ENCODE measurements at places on chromosomes 6 and 20.

DNA sequence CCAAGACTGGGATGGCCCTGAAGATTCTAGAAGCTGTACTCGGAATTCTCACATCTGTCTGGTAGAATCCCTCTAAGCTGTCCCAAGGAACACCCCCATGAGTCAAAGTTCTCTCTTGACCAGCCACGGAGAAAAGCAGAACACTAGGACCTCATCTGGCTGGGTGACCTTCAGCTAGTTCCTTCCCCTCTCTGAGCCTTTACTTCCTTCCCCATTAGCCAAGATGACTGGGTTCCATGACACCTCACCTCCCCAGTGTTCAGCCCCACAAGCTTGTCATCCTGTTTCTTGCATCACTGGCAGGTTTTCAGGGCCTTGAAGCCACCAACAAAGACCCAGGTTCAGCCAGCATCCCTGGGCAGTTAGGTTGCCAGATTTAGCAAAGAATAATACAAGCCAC is 47.8 kb downstream of the MAFB start:
- DNase-seq: no peak

- DNase-seq: peak; percentile 60
Measured at GRCh38 chr20:21505810-21506530, 7.9 kb downstream of the NKX2-2 start.

GRCh38 chr6:23388086-23388783 is 737.8 kb upstream of the NRSN1 start:
- DNase-seq: no peak

- no peak for DNase-seq
Measured at GRCh38 chr6:22656706-22657351, 87.5 kb downstream of the HDGFL1 start.

GRCh38 chr6:156883497-156884252 is 106.5 kb downstream of the ARID1B start:
- DNase-seq: no peak

DNA sequence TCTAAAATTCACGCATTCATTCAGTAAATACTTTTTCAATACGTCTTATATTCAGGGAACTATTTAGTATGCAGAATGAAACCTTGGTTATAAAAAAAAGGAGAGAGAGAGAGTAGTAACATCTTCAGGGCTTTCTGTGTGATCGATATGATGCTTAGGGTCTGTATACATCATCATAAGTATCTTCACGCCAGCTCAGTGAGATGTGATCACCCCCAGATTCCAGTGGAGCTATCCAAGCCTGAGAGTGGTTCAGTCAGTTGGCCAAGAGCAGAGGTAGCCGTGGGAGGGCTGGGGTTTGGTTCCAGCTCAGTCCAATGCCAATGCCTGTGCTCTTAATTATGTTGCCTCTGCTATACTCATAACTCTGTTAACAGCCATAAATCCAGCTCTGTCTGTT is 8.6 kb downstream of the CD83 start:
- DNase-seq: no peak

- DNase-seq: no peak
Measured at GRCh38 chr20:1427457-1428054, 34.7 kb upstream of the FKBP1A start.

GRCh38 chr6:101522254-101522653 is 128.7 kb downstream of the GRIK2 start:
- DNase-seq: no peak

- DNase-seq: no peak
Measured at GRCh38 chr6:88749849-88750248, 213.6 kb downstream of the RNGTT start.

DNA sequence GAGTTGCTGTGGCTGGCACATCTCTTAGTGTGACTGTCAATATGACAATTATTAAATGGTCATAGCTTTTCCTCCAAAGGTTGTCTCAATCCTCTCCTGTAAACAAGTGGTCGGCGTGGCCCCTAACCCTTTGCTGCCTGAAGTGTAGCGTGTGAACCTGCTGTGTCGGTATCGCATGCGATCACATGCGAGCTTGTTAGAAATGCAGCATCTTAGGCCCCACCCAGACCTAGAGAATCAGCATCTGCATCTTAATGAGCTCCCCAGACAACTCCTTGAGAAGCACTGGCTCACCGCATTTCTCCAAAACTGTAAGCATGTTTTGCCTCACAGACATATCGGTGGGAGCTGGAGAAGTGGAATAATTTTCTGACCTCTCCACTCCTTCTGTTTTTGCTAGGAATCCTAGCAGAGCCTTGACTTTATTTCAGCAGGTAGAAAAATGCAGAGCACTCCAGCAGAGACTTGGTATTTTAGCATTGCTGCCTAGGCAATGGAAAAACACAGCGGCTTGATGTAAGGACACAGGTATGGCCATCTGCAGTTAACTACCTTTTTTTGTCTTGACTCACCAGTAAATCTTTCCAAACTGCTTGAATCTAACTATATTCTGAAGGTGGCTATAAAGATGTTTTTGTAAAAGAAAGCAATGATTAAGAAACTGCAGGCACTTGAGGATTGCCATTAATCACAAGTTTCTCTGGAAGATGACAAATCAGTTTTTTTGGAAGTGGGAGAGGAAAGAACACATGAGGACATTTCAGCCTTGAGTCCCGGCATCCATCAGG is 67.6 kb downstream of the PSMG4 start:
- no peak for DNase-seq

- peak; percentile 64 for DNase-seq
Measured at GRCh38 chr6:149723771-149724417, 6.0 kb upstream of the LATS1 start.

GRCh38 chr6:84027340-84028181 is 6.0 kb upstream of the MRAP2 start:
- DNase-seq: no peak

- no peak for DNase-seq
Measured at GRCh38 chr20:63311833-63312243, 18.9 kb downstream of the COL20A1 start.

GRCh38 chr6:159181914-159182313 is 12.7 kb downstream of the FNDC1 start:
- no peak for DNase-seq

- DNase-seq: no peak
Measured at GRCh38 chr6:91575032-91575431, 988.2 kb upstream of the MAP3K7 start.

DNA sequence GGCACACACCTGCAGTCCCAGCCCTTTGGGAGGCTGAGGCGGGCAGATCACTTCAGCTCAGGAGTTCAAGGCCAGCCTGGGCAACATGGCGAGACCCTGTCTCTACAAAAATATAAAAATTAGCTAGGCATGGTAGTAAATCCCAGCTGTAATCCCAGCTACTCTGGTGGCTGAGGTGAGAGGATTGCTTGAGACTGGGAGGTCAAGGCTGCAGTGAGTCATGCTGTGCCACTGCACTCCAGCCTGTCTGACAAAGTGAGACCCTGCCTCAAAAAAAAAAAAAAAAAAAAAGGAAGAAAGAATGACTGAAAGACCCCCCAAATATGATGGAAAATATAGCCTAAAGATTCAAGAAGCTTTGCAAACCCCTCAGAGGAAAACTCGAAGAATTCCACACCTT is 26.8 kb downstream of the METTL24 start:
- no peak for DNase-seq

DNA sequence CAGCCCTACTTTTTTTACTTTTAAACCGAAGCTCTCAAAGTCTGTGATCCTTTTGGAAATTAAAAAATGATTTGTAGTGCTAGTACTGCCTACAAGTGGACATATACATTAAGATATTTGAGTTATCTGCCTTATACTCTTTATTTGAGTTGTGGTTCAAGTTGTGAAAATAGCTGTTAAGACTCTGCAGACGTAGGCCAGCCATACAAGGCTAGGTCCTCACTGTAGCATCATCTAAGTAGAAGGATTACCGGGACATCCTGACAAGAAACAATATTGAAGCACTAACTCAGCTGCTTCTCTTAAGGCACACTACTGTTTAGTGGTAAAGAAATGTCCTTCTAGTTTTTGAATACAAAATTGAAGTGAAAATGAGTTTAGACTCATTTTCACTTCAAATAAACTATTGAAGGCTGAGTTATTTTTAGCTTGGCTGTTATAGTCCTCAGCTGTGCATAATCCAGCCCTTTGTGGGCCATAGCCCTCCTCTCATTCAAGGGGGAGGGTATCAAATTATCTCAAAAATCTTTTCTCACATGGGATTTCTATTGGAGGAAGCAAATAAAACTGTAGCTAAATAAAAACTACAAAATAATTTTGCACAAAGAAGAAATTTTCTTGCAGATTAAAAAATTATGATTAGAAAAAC is 68.1 kb downstream of the JAG1 start:
- no peak for DNase-seq

DNA sequence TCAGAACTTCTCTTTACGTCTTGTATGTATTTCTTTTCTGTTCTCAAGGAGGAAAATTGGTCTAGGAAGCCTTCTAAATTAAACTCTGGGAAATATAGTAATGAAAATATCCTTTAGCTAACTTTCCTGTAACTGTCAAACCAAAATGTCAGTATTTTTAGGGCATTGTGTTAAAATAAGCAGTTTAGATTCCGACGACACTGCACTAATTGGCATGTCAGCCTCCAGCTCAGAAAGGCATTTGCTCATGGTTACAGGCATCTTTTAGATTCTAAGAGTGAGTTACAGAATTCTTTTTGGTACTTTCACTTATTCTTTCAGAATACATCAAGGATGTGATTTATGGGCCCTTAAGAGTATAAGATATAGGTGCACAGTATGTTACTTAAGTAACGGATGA is 26.1 kb upstream of the VAPB start:
- no peak for DNase-seq

DNA sequence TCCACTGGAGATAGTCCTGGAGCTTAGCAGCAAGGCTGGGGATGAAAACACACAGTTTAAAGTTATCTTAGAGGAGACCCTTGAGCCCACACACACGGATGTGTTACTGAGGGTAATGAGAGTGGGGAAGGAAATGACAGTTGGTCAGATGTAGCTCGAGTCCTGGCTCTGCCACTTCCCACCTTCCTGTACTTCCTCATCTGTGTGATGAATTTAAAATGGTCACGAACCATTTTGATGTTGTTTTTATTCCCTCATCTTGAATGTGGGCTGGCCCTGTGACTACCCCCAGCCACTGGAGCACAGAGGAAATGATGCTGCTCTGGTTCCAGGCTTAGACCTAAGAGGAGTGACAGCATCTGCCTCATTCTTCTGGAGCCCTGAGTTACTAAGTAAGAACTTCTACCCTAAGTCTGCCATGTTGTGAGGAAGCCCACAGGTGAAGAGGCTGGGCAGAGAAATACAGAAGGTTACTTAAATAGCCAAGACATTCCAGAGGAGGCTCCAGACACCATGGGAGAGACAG is 141.2 kb downstream of the NRN1 start:
- DNase-seq: no peak

- DNase-seq: peak; percentile 33
Measured at GRCh38 chr20:50510706-50511542, 741 bp downstream of the PTPN1 start.

- DNase-seq: no peak
Measured at GRCh38 chr6:132382630-132383175, 18.6 kb downstream of the MOXD1 start.

DNA sequence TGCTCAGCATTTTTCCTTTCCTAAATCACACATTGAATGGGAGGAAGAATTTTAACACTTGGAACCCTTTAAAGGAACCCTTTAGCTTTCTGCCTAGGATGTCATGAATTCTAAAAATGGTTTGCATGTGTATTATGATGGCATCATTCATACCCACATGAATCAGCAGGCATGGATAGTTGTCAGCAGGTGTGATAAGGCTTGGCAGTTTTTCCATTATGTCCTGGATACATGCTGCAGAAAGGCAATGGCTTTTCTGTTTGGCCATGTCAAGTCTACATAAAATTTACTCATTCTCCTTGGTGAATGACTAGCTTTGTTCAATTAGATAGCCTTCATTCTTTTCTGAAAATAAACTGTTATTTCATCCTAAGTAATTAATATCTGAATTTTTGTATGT is 353.7 kb downstream of the GRIK2 start:
- DNase-seq: no peak

GRCh38 chr20:31670371-31671228 is 32.9 kb downstream of the COX4I2 start:
- DNase-seq: no peak

- DNase-seq: no peak
Measured at GRCh38 chr20:56735084-56735642, 106.1 kb downstream of the TFAP2C start.

DNA sequence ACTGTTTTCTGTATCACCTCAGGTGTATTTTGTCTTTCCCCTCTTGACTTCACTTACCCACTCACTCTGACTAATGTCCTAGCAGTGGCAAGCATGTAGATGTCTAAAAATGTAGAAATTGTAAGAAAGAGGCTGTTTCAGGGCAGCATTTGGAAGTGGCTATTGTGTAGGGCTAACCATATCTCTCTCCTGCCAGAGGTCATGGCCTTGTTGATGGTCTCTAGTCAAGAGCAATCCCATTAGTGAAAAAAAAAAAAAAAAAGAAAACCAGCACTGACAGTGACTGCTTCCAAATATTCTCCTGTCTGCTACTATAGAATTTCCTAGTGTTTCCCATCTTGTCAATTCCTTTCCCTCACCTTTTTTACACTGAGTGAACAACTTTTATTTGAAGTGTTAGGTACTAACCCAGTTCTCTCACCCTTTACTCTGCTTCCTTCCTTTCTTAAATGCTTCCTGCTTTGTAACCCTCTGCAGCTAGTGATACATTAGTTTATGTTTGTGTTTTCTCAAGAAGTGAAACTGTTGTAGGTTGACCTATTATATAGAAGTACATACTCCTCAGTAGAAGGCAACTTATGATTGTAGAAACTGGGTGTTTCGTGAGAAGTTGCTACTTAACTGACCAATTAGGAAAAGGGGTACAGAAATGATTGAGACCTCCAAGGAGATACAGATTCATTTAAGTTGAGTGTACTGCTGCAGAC is 174.1 kb upstream of the PTPRK start:
- DNase-seq: no peak

- DNase-seq: no peak
Measured at GRCh38 chr6:45415788-45416518, 38.2 kb upstream of the SUPT3H start.

DNA sequence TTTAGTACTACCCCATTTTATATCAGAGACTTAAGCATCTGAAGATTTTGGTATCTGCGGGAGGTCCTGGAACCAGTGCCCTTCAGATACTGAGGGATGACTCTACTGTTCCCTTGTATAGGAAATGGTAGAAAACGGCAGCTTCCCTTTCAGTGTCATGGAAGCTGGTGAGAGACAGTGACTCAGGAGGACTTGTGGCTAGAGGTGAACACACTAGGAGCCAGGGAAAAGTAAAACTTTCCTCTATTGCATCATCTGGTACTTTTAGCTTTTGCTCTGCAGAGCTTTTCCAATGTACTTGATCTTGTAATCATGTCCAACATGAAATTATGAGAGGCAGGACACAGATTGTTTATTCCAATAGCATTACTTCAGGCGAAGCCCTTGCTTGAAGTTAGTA is 45.0 kb downstream of the RNF144B start:
- DNase-seq: no peak

- DNase-seq: no peak
Measured at GRCh38 chr20:62837790-62838127, 20.9 kb downstream of the COL9A3 start.

GRCh38 chr6:47075168-47075567 is 33.0 kb upstream of the ADGRF1 start:
- DNase-seq: no peak
